Kidney tubule cell (primary cell): ENCODE measurements at places on chromosomes 2 and 18.

GRCh38 chr18:12324991-12325725 lies 17.1 kb downstream of the TUBB6 start:
- DNase-seq: no peak

- no peak for DNase-seq
These were observed 5.9 kb upstream of the VAPA start for GRCh38 chr18:9907867-9908266.

- no peak for DNase-seq
These were observed 15.5 kb downstream of the SH3BP4 start for GRCh38 chr2:234967201-234967869.

DNA sequence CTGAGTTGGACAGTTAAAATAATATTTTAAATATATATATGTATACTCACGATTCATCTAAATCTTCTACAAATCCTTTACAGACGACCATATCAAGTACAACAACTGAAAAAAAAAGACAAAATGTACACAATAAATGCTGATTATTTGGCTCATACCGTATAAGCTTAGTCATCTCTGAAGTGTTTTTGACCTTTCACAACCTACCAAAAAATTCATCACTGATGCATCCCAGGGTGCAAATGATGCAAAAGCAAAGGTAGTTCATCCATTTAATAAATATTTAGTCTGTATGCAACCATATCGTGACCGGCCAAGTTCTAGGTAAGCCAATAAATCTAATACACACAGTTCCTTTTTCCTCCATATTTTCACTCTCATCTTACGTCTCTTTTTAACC lies 1.1 kb downstream of the TMX3 start:
- DNase-seq: peak; percentile 4

DNA sequence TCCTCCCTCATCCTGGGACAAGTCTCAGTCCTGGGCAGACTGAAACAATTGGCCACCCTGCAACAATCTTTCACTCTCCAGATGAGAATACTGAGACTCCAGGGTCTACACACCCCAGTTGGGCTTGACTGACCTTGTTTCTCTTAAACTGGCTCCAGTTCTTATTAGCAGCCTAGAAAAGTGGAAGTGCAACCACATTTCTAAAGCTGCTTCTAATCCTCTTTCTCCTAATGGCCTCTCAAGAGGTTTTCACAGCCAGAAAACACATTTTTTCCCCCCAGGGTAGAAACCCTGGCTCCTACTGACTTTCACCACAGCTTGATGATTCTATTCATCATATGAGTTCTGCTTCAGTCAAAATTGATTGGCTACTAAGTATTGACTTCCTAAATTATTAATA lies 45.8 kb downstream of the SLC4A5 start:
- no peak for DNase-seq

- peak; percentile 16 for DNase-seq
These were observed 568 bp downstream of the RAB31 start for GRCh38 chr18:9708434-9709303.

- peak; percentile 67 for DNase-seq
These were observed 39.1 kb downstream of the CYRIA start for GRCh38 chr2:16626497-16626896.

DNA sequence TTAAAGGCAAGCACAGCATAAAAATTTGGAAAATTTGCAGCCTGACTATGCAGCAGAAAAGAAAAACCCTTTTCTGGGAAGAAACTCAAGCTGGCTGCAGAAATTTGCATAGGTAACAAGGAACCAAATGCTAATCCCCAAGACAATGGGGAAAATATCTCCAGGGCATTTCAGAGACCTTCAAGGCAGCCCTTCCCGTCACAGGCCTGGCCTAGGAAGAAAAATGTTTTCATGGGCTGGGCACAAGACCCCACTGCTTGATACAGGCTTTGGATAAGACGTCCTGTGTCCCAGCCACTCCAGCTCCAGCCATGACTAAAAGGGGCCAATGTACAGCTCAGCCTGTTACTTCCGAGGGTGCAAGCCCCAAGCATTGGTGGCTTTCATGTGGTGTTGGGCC lies 717.6 kb downstream of the TDRD15 start:
- DNase-seq: no peak

DNA sequence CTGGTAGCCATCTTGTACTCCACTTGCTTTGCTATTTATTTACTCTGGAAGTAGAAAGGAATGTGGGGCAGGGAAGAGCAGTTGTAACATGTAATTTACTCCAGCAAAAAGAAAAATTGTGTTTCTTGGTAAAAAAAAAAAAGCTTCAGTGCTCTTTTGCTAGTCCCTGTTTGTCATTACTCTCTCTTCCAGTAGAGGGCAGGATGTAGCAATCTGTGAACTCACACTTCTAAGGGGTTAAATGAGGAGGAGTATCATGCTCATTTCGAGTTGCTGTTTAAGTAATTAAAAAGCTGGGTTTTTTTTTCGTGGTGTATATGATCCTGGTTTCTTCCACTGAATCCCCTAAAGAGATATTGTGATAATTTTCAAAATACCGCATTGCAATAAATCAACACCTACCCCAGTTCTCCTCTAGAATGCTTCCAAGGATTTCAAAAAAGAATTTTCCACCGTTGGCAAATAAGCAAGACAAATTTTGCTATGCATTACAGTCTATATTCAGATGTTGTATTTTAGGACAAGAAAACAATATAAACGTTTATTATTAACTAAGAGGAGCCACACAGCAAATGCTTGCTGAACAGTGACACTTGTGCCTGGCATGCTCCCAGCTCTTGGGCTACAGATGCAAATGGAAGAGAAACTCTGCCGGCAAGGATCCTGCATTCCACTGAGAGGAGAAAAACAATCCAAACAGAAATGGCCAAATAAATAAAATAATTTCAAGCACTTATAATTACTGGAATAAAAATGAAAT lies 261.6 kb downstream of the ASXL3 start:
- DNase-seq: peak; percentile 60

- peak; percentile 1 for DNase-seq
These were observed 305.4 kb upstream of the RAB6C start for GRCh38 chr2:129673847-129674711.

- no peak for DNase-seq
These were observed 97.6 kb downstream of the KLHL29 start for GRCh38 chr2:23482607-23483006.

DNA sequence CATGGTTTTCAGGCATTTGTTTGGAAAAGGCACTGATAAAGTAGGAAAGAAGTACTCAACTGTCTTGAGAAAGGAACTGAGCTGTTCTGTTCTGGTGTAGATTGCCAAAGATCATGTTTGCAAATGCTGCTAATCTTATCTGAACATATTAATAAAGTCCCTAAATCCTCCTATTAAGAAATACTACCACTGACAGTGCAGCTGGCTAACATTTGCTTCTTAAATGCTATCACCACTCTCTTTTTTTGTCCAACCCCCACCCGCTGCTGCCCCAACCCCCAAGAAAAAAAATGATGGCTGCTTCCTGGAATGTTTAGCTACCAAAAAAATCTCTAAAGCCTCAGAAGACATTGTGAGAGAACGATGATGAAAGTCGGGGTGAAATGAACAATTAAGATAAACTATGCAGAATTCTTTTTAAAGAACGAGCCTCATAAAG lies 130.7 kb downstream of the CCBE1 start:
- DNase-seq: no peak

- no peak for DNase-seq
These were observed 680.1 kb upstream of the ZEB2 start for GRCh38 chr2:145199827-145200706.

DNA sequence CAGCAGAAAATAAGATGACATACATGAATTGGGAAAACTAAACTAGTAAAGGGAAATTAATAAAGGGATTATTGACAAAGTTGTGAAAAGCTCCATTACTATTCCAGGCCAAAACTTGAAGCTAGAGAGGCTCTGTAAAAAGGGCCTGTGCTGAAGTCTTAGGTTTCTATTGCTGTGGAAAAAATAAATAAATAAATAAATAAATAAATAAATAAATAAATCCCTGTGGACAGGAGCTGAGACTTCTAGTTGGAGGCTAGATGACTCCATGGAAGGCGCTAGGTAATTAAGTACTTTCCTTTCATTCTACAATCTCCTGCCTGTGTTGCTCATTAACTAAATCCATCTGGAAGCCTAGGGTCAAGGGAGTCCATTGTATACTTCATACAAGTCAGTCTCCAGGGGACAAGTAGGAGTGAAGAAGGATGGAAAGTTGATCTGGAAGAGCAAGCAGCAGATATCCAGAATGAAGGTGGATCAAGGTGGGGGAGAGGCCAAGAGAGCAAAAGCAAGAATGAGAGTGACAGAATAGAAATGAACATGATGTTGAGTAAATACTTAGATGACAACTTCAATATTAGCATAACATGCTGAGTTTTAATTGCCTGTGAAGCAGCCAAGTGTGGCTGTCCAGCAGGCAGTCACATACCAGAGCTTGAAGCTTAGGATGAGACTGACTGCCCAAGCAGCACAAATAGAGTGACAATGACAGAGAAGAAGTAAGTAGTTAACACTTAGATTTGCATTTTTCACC lies 26.2 kb upstream of the CCNT2 start:
- DNase-seq: peak; percentile 33

DNA sequence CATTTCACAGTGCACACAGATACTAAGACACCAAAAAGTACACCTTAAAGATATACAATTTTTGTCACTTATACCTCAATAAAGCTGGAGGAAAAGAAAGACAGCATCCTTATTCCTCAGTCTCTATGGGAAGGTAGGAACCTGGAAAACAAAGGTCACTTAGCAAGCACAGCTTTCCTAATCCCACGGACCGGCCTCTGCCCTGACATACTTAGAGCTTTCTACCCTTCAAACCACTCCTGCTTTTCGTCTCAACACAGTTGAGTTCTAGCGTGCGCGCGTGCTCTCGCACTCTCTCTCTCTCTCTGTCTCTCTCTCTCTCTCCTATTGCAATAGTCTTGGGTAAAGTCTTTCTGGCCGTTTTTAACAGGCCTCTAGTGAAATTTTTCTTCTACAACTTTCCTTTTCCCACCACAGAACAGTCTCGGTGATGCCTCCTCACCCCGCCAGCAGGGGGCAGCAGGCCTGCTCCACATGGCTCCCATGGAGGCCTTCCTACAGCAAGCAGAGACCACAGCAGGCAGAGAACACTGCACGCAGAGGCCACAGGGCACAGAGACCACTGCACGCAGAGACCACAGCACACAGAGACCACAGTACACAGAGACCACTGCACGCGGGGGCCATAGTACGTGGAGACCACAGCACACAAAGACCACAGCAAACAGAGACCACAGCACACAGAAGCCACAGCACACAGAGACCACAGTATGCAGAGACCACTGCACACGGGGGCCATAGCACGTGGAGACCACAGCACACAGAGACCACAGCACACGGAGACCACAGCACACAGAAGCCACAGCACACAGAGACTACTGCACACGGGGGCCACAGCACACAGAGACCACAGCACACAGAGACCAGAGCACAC lies 106.9 kb downstream of the FBXO15 start:
- peak; percentile 35 for DNase-seq

GRCh38 chr2:60453872-60454271 lies 99.6 kb downstream of the BCL11A start:
- no peak for DNase-seq

GRCh38 chr18:46477425-46478011 lies 179.5 kb downstream of the LOXHD1 start:
- DNase-seq: no peak

DNA sequence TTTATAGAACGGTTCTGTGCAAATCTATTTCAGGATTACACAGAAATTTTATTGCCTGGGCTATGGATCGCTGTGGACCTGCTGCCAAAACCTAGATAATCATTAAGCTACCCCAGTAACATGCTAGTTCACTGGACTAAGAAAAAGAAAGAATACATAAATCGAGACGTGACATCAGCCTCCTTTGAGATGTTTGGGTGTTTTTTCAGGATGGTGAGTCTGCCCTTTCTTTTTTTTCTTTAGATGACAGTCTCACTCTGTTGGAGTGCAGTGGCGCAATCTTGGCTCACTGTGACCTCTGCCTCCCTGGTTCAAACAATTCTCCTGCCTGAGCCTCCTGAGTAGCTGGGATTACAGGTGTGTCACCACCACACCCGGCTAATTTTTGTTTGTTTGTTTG lies 52.0 kb downstream of the FHOD3 start:
- peak; percentile 97 for DNase-seq

DNA sequence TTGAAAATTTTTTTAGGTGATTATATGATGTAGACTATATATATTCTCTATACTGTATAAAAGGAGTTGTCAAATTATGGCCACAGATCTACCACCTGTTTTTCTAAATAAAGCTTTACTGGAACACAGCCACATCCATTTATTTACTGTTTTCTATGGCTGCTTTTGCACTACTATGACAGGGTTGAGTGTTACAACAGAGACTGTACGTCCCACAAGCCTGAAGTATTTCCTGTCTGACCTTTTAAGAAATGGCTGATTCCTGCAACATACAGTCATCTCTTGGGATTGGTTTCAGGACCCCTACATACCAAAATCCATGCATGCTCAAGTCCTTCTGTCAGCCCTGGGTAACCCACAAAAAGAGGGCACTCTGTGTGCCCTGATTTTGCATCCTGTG lies 508.3 kb downstream of the TSN start:
- no peak for DNase-seq

DNA sequence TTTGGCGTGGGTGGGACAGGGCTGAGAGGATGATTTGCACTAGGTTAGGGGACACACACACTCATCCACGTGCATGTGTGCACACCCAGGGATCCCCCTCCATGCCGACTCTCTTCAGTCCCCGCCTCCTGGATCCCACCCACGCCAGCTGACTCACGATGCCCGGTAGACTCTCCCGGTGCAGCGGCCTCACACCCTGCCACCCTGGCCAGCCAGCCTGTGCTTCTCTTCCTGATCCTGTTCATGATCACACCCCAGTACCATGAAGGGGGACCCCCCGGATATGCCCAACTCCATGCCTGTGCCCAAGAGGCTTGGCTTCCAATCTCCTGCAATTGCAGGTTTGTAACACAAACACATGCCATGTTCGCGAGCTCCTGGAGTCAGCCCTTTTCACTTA lies 157.8 kb upstream of the HDAC4 start:
- no peak for DNase-seq

- DNase-seq: no peak
These were observed 89.0 kb downstream of the INSIG2 start for GRCh38 chr2:118177318-118177717.

DNA sequence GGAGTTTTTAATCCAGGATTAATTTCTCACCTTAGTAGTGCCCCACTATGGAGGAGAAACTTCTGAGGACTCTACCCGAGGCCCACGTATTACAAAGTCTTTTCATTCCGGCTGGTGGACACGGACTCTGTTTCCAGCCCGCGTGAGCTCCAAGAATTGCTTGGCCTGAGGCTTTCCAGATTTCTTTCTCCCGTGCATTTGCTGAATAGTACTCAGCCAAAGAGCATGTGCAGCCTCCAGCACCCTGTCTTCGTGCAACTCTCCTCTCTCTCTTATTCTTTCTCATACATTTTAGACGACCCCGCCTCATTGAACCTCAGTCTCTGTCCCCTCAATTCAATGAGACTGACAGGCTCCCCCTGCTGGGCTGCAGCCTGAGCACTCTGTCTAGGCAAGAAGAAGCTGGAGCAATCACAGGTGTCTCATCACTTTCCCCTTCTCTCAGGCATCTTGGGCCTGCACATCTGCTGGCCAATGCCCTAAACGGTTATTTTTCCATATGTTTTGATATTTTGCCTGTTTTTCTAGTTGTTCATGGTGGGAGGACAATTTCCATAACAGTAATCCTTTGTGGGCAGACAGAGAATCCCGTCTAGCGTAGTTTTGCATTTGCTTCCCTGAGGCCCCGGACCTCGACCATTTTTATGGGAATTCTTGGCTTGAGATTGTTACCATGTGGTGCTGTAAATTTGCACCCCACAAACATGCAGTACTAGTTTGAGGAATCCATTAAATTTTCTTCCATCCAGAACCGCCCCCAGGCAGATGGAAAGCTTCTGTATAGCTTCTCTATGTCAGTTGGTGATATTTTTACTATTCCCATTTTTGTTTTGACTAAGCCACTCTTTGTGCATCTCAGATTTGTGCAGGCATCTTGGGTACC lies 50.1 kb upstream of the LPIN2 start:
- peak; percentile 53 for DNase-seq
